Small intestine (tissue), 16 donors: ENCODE measurements at places on chromosomes 6 and 20.

GRCh38 chr6:35213298-35213791, 411 bp upstream of the SCUBE3 start:
- no peak overlapping the region for H3K27ac ChIP-seq
- H3K27me3 ChIP-seq: peaks cover 24% of the 10 kb centered on the region

GRCh38 chr6:105917038-105917695, 169.0 kb upstream of the PRDM1 start:
- H3K36me3 ChIP-seq: no peaks in the 10 kb centered on the region
- H3K27me3 ChIP-seq: no peaks in the 10 kb centered on the region
- H3K4me1 ChIP-seq: no peaks in the 10 kb centered on the region
- no peak overlapping the region for H3K4me3 ChIP-seq
- DNase-seq: no peak

GRCh38 chr20:61848851-61849250, 216.8 kb downstream of the TAF4 start:
- H3K36me3 ChIP-seq: no peaks in the 10 kb centered on the region
- no peak for DNase-seq
- H3K4me1 ChIP-seq: no peaks in the 10 kb centered on the region
- no peaks in the 10 kb centered on the region for H3K27me3 ChIP-seq

DNA sequence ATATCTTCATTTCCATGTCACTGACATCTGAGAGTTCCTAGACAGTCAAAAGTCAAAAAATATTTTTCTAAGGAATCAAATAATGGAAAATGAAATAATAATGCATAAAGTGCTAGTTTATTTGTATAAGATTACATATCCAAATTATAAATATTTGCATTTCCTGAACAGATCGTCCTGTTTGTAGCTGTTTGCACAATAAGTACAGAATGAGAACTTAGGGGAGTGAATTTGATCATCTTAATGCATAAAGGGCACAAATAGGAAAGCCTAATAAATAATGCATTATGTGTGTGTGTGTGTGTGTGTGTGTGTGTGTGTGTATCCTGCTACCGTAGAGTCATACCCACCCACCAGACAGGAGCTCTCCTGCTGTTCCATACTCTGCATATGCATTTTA, 521.0 kb upstream of the EPHA7 start:
- H3K27me3 ChIP-seq: no peaks in the 10 kb centered on the region
- H3K36me3 ChIP-seq: no peaks in the 10 kb centered on the region
- no peaks in the 10 kb centered on the region for H3K4me1 ChIP-seq

GRCh38 chr6:37511910-37512399, 12.3 kb upstream of the CCDC167 start:
- no peak overlapping the region for H3K4me3 ChIP-seq
- DNase-seq: no peak
- H3K27me3 ChIP-seq: no peaks in the 10 kb centered on the region
- H3K36me3 ChIP-seq: no peaks in the 10 kb centered on the region
- no peak overlapping the region for H3K27ac ChIP-seq

DNA sequence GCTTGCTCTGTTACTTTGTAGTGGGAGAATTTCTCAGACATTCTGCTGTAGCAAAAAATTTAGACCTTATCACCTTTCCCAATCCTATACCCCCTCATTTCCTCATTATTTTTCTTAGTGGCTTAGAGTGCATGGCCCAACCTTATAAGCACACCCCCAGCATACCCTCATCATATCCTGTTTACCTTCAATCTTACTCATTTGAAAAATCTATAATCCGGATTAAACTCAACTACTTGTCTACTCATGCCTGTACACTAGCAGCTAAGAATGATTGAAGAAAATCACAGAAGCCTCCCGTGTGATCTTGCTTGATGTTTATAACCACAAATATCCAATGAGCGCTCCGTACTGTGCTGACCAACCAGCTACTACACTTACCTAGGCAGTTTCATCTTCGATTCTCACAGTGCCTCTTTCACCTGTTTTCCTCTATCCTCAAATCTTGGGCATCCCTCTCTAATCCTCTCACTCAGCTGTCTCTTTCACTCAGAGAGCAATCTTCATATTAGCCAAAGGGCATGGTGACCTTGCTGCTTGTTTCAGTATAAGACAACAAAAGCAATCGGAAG, 36.6 kb downstream of the AIG1 start:
- H3K27me3 ChIP-seq: no peaks in the 10 kb centered on the region
- DNase-seq: no peak
- H3K4me3 ChIP-seq: no peak overlapping the region
- H3K27ac ChIP-seq: peak overlapping the region; percentile 49
- H3K4me1 ChIP-seq: no peaks in the 10 kb centered on the region
- H3K36me3 ChIP-seq: peaks cover 3% of the 10 kb centered on the region

DNA sequence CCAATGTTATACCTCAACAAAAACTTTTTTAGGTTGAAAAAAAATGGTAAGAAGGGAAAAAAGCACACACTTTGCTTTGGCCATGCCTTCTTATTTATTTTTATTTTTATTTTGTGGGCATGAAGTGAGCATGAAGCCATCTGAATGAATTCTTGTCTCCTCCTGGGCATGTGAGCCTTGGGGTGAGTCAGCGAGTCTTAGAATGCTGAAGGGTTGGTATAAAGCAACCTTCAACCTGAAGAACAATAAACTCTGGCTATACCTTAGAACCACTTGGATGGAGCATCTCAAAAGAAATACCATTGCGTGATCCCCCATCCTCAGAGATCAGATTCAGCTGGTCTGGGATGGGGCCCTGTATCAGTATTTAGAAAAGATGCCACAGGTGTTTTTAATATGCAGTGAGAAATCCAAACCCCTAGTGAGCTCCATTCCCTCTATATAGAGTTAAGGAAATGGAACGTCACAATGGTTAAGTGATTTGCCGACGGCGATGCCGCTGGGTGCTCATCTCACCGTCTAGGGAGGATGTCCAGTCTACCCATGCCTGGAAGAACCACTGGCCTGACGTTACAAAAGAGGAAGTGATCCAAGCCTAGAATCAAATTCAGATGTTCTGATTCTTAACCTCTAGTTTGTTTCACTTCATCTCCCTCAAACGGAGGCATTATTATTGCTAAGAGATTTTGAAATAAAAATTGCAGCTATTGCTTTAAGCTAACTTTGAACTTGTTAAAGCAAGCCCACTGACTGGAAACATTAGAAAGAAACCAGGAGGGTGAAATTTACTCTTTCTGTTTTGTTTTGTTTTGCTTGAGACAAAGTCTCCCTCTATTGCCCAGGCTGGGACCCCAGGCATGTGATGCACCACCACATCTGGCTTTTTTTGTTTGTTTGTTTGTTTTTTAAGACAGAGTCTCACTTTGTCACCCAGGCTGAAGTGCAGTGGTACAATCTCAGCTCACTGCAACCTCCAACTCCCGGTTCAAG, 67.1 kb downstream of the EDN1 start:
- H3K36me3 ChIP-seq: no peaks in the 10 kb centered on the region
- no peak overlapping the region for H3K27ac ChIP-seq
- no peaks in the 10 kb centered on the region for H3K4me1 ChIP-seq

DNA sequence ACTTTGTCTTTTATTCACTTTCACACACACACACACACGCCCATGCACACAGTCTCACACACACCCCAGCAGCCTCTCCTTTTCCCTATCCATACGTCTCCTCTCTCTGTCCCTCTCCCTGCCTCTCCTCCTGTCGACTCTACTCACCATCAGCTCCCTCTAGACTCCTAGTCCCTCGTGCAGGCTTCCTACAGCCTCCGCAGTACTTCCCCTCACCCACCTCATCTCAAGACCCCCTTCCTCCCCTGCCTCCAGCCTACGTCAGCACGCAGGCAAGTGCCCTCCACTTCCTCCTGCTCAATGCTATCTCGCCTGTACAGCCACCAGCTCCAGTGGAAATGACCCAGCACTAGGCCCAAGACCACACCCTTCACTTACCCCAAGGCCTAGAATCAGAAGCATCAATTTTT, 820 bp upstream of the TREML2 start:
- no peak overlapping the region for H3K4me3 ChIP-seq
- DNase-seq: no peak
- no peaks in the 10 kb centered on the region for H3K4me1 ChIP-seq
- peaks cover 7% of the 10 kb centered on the region for H3K27me3 ChIP-seq
- peak overlapping the region; percentile 61 for H3K27ac ChIP-seq

DNA sequence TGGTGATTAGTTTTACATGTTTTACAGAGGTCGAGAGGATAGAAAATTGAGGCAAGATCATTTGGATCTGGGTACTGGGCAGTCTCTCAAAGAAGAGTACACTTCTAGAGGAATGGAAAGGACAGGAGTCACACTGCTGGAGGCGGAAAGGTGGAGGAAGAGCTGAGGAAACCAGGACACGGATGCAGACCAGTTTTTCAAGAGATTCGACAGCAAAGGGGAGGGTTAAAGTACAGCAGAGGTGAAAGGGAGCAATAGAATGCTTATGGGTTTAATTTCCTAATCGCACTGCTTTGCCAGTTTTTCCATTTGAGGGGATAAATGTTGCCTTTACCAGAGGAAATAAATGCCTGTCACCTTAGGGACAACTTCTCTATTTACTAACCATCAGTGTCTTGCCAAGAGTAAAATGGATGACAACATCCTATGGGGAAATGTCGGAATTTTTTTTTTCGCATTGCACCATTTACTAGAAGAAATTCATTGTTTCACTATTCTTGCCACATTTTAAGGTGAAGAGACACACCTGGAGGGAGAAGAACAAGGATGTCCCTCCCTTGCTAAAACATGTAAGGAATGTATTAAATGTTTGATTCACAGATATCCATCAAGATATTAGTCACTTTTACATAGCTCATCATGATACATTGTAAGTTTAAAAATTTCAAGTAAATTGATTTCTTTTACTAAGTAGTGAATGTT, 226.6 kb downstream of the COL12A1 start:
- no peaks in the 10 kb centered on the region for H3K4me1 ChIP-seq
- H3K4me3 ChIP-seq: no peak overlapping the region
- H3K27ac ChIP-seq: no peak overlapping the region
- no peaks in the 10 kb centered on the region for H3K27me3 ChIP-seq
